ENCODE measurements at places on chromosomes 6 and 20. TPM values are rescaled to one million over a fixed set of nuclear protein-coding genes. Genes with fewer than 3 reads are reported as not detected.
A peak's percentile ranks its signal among the peaks of the same experiment; 100 is the strongest.

DNA sequence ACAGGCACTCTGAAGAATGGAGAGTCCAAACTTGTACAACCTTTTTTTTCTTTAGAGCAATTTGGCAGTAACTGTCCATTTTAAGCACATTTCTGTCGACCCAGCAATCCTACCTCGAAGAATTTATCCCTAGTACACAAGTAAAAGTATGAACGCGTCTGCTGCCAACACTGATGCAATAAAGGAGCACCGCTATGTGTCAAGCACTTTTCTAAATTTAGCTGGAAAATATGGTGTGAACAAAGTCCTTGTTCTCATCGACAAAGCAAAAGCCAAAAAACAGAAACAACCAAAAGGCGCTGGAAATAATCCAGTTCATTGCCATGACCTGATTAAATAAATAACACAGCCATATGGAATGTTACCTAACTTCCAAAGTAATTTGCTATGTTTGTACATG lies 1.1 kb downstream of the DPM1 start:
- peak; percentile 17 for DNase-seq

- DNase-seq = no peak
Measured at GRCh38 chr6:74939721-74940620, 265.9 kb downstream of the COL12A1 start.

Gene PAK5
- total RNA-seq = 0.30 TPM

DNA sequence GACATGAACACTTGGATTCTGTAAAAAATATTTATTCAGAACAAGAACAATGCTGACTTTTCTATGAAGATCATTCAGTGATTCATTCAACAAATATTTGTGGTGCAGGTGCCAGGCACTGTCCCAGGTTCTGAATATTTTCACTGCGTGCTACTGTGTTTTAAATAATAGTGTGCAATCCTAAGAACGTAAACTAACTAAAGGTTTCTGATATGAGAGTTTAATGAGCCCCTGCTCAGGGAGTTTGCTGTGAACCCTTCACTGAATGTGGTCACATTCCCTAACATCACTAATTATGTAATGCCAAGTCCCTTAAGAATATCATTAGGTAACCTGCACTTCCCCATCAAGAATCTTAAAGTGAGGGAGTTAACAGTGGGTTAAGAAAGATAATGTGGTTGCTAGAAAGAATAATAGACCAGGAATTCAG lies 1.7 kb upstream of the TMEM170B start:
- DNase-seq = no peak
